IPS DF 19.7 (cell line): ENCODE measurements at places on chromosomes 3 and 15.

GRCh38 chr3:174776123-174776522 is 83.0 kb upstream of the NAALADL2 start:
- DNase-seq: no peak

DNA sequence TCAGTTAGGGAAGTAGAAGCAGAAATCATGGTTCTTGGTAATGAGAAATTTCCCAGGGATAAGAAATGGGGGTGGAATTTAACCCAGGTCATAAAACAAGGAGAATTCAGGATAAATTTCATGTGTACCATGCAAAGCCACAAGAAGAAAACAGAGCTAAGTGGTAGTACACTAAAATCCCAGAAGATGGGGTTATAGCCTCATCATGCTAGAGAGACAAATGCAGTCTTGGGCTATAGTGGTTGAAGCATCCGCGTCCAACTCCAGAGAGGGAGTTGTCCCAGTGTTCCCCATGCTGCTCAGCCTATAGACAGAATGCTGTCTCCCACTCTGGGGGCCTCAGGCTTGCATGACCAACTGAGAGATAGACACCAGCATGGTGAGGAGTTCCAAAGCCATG is 36.2 kb upstream of the CLRN1 start:
- no peak for DNase-seq

GRCh38 chr3:4776399-4776979 is 202.7 kb upstream of the BHLHE40 start:
- DNase-seq: no peak

DNA sequence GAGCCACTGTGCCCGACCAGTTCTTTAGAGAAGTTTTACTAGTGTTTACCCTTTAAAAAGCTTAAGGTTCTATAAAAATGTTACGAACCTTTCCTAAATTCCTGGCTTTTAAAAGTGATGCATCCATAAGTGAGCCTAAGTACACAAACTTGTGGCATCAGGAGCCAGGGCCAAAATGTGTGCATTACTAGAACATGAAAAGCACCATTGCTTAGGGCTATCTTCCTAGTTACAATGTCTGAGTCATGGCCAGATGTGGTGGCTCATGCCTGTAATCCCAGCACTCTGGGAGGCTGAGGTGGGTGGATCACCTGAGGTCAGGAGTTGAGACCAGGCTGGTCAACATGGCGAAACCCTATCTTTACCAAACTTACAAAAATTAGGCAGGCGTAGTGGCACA is 39.9 kb downstream of the LEO1 start:
- no peak for DNase-seq

DNA sequence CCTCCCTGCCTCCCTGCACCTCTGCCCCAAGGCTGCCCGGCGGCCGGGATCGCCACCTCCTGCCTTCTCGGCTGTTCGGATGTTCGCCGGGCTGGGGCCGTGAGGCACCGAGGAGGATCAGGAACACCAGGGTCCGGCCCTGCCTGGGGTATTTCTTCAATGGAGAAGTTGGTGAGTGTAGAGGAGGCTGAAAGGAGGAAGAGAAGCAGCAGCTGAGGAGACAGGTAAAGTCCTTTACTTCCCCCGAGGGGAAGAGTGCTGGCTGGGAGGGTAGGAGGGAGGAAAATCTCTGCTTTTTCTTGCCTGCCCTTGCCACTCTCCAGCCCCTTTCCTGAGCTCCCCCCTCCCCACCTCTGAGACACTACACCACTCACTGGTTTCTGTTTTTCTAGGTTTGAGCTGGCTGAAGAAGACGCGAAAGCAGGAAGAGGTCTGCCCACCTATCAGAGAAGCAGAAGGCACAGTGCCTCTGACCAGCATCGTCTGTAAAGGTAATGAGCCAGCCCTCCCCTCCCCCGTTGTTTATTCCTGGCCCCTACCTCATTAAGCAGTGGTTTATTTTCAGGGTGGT is 519 bp downstream of the ASB7 start:
- DNase-seq: no peak

- no peak for DNase-seq
Measured at GRCh38 chr3:194045289-194045688, 90.7 kb upstream of the HES1 start.

GRCh38 chr3:196661400-196661799 is 21.9 kb downstream of the NRROS start:
- no peak for DNase-seq

DNA sequence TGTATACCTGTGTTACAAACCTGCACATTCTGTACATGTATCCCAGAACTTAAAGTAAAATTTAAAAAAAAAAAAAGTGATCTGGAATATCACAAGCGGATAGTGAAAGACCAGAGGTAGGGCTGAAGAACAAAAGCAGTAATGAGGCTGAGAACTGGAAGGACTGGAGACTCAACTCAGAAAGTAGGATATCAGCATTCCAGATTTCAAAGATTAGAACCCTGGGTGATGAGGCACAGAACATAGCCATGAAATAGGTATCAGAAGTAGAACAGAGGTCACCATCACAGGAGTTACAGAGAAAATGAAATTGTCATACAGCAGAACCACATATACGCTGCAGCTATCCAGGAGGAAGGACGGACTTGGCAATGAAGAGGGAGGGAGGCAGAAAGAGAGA is 56.1 kb downstream of the ACAP2 start:
- DNase-seq: no peak

GRCh38 chr3:86245360-86245759 is 745.6 kb downstream of the VGLL3 start:
- no peak for DNase-seq

GRCh38 chr3:33658991-33659848 is 58.8 kb downstream of the CLASP2 start:
- peak; percentile 50 for DNase-seq

DNA sequence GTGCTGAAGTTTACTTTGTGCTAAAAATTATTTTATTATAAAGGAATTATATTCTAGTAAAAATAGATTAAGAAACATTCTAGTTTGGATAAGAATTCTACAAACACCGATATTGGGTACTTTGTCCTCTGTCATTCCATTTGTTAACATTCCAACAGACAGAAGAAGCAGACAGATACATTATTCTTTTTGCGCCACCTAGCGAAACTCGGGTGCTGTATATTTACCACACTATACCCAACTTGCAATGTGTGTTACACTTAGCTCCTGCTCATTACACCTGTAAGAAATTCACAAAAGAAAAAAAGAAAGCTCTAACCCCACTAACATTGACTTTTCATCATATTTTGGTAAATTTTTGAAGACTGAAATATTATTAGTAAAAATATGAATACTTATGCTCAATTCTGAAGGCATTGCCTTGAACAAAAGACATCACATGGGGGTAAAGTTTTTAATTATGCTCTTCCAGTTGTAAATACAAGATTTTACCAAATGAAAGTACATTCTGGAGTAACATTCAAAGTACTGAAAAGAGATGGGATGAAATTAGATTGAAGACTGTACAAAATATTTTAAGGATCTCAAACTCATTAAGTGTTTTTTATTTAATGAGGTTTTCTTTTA is 136.5 kb upstream of the MLF1 start:
- DNase-seq: peak; percentile 23
